ENCODE measurements at places on chromosomes 5 and 9.

GRCh38 chr5:74575741-74576538 is 64.6 kb downstream of the ENC1 start:
- peak; percentile 50 for DNase-seq

DNA sequence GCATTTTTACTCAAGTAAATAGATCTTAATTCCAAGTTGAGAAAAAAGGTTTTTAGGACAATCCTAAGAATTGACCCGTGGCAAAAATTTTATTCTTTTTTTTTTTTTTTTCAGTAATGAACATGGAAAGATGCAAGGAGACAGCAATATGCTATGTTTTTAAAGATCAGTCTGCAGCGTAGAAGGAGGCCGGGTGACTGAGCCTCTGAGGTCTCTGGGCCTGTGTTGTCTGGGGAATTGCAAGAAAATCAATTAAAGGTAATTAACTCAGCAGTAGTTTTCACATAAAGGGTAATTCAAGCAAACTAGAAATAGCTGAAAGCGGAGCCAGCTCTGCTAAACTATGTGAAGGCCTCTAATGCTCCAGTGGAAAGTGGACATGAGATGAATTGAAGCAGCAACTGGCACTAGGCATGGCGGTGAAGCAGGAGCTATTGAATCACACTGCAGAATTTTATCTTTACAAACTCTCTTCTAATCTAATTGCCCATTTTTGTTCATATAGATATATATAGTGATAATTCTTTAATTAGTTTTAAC is 285.2 kb upstream of the ITGA1 start:
- DNase-seq = no peak

GRCh38 chr9:37574241-37574721 is 1.9 kb downstream of the FBXO10 start:
- DNase-seq = no peak

- DNase-seq = no peak
Measured at GRCh38 chr5:88955403-88955802, 72.4 kb upstream of the MEF2C start.
